ENCODE measurements at places on chromosomes 2 and 18.

- DNase-seq = peak; percentile 16
These were observed 43.7 kb downstream of the WIPF1 start for GRCh38 chr2:174553811-174554493.

GRCh38 chr2:25165992-25166875 is 2.1 kb downstream of the POMC start:
- DNase-seq = peak; percentile 10

DNA sequence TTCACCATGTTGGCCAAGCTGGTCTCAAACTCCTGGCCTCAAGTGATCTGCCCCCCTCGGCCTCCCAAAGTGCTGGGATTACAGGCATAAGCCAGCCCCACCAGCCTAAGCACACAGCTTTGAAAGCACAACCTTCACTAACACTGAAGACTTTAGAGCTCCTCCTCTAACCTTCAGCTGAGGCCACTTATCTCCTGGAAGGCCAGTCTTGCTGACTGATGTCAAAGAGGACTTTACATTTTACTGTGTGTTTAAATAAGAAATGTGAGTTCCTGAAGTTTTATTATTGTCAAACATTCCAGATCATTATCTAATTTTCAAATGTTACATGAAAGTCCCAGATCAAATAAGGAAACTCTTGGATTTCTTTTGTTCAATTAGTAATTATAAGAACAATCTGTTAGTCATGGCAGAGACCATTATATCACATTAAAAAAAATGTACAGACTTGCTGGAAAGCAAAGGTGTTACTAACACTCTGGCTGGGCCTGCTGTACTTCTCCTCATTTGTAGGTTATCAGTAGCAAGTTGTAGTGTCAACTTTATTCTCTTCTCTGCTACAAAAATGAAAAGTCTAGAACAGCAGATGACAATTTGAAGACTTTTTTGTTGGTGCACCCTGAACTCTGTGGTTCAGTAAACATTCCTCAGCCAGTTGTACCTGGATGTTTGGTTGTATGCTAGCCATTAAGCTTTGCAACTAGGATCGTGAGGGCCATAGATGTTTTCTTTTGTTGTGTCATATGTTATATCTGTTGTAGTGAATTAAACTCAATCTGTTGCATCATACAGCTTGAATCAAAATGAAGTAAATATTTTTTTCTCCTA is 80.0 kb downstream of the AOX1 start:
- no peak for DNase-seq

DNA sequence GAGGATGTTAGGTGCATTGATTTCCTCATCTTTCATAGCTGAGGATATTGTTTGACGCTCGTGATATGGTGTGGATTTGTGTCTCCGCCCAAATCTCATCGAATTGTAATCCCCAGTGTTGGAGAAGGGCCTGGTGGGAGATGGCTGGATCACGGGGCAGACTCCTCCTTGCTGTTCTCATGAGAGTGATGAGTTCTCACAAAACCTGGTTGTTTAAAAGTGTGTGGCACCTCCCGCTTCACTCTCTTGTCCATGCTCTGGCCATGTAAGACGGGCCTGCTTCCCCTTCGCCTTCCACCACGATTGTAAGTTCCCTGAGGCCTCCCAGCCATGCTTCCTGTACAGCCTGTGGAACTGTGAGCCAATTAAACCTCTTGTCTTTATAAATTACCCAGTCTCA is 28.4 kb upstream of the GPC1 start:
- DNase-seq = no peak

DNA sequence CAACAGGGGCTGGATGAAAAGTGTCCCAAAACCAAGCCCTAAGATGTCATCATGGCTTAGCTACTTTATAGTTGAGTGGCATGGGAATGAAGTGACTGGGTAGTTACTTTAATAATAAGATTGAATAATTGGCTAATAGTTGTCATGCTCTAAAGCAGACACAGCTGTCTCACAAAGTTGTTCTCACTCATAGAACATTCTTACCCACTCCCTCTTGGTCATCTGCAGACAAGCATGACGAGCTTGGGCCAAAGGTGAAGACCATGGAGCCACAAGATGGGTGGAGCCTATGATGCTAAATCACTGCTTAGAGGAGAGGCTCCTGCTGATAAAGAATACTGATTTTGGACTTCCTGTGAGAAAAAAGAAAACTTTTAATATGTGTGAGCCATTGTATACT is 62.4 kb upstream of the MMADHC start:
- peak; percentile 88 for DNase-seq

GRCh38 chr18:79812052-79812451 is 14.3 kb downstream of the KCNG2 start:
- DNase-seq = no peak

- DNase-seq = peak; percentile 75
These were observed 118.1 kb upstream of the MAP2 start for GRCh38 chr2:209305746-209306196.

DNA sequence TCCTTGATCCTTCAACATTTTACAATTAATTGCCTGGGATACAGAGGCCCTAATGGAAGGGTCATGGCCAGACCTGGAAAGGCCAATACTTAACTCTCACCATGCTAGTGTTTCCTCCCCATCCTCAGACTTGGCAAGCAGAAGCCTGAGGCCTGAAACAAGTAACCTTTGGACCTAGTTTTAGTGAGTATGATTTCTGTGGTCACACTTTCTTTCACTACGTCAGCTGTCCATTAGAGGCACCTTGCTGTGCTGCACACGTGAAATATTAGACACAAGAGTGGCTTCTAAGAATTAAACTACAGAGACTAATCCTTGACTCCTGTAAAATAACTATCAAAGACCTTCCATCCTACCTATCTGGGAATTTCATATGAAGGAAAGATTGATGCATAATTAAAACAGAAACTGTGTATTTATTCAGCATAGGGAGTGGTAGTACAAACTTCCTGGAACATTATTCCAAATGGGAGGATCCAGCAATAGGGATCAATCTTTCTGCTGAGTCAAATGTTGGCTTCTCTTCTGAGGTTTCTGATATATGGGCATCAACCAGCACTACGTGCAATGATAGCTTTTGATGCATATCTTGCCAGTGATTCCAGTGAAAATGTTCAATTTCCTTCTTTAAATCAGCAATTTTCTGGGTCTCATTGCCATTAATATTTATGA is 249.7 kb downstream of the IKZF2 start:
- no peak for DNase-seq

GRCh38 chr2:130328710-130329109 is 14.0 kb upstream of the IMP4 start:
- DNase-seq = no peak

DNA sequence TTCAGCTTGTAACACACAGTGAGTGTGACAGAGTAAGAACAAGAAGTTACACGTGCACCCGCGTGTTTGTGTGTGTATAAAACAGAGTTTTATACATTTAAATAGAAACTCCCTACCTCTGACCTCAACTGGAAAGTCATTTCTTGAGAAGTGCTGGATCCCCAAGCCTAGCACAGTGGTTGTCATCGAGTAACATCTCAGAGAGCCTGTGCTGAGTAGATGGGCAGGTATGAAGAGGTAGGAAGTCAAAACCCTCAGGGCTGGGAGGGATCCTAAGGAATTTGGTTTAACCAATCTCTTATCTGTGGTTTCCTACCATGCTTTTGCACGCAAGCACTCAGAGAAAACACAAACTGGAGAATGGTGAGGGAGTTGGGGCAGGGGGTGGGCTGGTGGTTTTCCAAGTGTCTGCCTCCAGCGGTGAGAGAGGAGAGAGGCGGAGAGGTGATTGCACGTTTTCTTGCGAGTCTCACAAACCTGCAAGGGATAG is 9.2 kb downstream of the ACOXL start:
- DNase-seq = no peak

DNA sequence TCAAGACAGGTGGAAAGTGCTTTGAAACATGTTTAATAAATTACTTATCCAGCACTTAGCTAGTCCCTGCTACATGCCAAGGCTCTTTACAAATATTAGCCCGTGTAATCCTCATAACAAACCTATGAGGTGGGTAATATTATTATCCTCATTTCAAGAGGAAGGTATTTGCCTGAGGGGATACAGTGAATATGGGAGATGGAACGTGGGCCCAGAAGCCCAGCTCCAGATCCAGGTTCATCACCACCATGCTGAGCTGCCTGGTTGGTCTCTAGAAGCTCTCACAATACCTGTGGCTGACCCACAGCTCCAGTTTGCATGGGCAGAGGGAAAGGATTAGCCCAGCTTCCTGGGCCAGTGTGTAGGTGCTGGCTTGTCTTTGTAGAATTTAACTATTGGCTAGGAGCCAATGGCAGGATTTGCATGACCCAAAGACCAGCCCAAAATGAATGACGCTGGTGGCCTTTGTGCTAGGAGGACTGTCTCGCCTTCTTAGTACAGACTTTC is 61.6 kb upstream of the ATP8B1 start:
- DNase-seq = no peak

GRCh38 chr18:73384246-73384645 is 516.5 kb upstream of the NETO1 start:
- no peak for DNase-seq

GRCh38 chr18:56276466-56276865 is 361.9 kb downstream of the TXNL1 start:
- no peak for DNase-seq

DNA sequence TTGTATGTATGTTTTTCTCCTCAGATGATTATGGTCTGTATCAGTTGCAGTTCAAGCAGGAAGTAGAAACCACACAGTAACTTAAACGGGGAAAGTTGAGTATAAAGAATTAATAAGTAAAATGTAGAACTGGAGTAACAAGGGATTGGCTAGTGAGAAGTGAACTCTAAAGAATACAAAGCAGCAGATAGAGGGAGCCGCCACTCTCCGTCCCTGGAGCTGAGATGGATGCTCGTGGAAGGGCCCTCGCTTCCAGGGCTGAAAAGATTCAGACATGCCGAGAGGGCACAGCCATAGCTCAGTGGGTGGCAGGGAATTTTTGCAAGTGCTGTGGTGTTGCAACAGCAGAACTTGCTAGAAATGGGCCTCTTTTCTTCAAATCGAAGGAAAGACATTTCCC is 155.8 kb downstream of the COL6A3 start:
- DNase-seq = no peak

- no peak for DNase-seq
These were observed 54.9 kb downstream of the AKAIN1 start for GRCh38 chr18:5142131-5142530.

DNA sequence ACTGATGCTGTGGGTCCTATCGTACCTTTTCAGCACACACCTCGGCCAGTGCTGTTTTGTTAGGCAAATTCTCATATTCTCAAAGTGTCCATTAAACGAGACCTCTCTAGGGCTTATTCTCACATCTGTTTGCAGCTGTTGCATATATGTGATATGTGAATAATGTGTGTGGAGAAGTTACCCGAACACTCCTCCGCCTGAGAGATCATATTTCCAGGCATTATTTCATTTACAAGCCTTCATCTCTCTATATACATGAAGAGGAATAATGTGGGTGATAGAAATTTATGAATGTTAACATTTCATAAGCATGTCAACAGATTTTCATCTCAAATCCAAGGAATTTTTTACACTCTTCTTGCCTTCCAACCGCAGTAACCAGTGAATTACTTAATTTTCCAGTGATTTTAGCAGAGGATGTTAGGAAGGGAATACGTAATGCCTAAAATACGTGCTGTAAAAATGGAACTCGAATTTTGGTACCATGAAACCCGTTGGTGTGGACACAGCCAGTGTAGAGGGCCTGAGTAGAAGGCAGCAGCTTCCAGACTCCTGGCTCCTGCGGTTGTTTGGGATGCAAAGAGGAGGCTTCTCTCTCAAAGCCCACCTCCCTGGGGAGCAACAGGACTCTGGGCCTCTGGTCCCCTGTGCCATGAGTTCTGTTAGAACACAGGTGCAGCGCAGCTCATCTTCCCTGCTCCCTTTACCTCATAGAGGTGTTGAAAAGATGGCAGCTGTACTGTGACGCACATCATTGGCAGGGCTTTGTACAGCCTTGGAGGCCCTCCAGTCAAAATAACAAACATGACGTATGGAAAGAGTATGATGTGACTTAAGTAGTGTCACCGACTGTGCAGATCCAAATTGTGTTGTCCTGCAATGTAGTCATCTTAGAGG is 280.1 kb downstream of the NEDD4L start:
- no peak for DNase-seq

DNA sequence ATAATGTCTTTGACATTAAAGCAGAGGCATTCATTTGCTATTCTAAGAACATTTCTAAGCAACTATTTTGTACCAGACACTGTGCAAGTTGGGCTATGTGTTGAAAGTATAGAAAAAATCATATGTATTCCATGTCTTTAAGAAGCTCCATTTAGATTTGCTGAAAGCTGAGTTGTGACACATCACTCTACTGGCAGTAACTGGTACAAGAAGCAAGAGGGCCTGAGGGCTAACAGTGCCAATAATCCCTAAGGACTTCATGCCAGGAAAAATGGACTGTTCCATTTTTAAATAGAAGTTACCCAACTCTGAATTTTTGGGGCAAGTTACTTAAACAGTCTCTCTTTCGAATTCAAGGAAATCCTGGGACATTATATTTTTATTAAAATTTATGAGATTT is 178.7 kb downstream of the SRBD1 start:
- DNase-seq = peak; percentile 51

- DNase-seq = no peak
These were observed 96.1 kb downstream of the NRP2 start for GRCh38 chr2:205778356-205778755.

- DNase-seq = no peak
These were observed 1.8 kb downstream of the SALL3 start for GRCh38 chr18:78981394-78981831.

- DNase-seq = no peak
These were observed 16.6 kb upstream of the DYNC1I2 start for GRCh38 chr2:171670655-171671054.

DNA sequence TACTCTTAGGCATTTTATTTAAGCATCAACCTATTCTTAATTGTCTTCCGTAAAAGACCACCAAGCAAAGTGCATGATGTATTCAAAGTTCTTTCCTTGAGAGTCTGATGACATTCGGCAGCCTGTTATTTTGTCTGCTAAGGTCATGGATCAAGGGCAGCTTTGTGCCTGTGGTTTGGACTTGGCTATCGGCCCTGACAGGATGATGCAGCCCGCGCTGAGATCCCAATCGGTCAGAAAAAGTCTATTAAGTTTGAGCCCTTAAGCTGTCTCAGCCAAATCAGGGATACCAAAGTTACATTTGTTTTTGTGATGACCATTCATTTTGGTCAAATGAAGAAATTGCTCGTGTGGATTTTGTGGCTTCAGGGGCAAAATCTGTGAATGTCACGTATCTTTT is 718.9 kb upstream of the FANCL start:
- DNase-seq = no peak

All from myocyte (in vitro differentiated cells).